T-helper 9 cell (primary cell): ENCODE measurements at places on chromosomes 16 and 17.

DNA sequence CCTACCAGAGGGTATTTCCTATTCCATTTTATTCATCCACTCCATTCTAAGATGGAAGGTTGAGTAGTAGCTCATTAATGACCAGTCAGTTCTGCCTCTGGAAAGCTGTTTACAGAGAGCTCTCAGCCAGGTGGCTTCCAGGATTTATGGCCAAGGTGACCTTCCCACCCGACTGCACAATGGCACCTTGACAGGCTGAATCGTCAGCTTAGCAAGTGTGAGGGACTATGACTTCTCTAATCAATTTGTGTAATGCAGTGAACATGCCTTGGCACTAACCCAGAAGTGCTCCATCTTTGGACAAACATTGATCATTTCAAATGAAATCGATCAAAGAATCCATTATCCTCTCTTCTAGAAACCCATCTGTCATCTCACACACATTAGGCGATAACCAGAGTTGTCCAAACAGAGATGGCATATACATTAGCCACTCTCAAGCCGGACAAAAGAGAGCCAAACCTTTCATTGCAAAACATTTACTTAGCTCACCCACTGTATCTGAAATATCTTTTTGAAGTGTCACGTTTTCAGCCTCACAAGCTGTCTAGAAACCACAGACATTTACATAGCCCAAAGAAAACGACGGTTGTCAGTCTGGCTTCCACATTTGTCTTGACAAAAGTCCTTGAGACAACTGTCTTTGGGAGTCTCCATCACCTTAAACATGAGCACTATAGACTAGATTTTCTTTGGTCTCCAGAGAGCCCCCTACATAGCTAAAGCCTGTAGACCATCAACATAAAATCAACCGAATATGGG, 35.6 kb downstream of the CLEC3A start:
- no peak for DNase-seq

DNA sequence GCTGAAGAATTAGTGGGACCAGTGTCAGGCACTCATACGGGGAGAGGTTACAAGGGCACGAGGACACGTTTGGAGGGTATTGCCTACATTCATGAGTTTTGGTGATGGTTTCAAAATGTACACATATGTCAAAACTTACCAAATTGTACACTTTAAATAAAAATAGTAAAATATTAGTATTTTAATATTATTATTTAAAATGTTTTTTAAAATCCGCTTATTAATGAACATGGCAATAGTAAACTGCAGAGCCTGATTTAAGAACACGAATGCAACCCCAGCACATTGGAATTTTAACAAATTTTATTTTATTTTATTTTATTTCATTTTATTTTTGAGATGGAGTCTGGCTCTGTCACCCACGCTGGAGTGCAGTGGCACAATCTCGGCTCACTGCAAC, 10.9 kb upstream of the ERCC4 start:
- no peak for DNase-seq

- no peak for DNase-seq
Observed at GRCh38 chr17:49337884-49338283, 24.2 kb downstream of the ZNF652 start.

DNA sequence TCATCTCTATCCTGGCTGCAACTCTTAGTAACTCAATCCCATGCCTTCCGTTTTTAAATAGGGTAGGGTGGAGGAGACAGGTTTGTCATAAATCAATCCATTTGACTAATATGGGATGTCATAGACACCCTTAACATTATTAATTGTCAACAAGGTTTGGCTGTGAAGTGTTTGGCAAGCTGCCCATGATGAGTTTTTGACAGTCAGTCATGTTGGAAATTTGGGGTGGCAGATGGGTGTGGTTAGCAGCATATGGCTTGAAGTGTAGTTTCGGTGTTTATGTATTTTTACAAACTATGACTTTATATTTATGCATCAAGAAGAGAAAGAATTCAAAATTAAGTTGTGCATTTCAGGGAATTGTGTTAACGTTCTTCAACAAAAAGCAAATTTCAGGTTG, 221.8 kb upstream of the CDH5 start:
- no peak for DNase-seq

DNA sequence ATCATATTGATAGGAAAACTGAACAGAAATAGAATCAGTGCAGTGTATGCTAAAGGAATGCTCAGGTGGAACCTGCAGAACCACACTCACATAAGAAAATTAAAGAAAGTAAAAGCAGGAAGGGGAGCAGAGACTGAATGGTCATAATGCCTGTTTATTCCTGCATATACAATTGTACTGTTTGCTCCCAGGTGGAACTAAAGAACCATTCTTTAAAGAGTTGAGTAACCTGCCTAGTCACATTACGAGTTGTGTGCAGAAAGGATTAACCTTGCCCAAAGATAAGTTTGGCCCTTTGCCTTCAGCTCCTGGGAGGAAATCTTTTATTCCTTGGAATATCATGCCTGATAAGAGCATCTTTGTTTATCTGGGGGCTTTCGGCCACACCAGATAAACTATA, 434.7 kb downstream of the KIF2B start:
- DNase-seq: no peak
